Stimulated activated CD4-positive, alpha-beta T cell treated with anti-CD3 and anti-CD28 coated beads, Interleukin-1b, Interleukin-23, amount 100 ng/mL, for 48 hours (primary cell): ENCODE measurements at places on chromosomes 16 and 17.

DNA sequence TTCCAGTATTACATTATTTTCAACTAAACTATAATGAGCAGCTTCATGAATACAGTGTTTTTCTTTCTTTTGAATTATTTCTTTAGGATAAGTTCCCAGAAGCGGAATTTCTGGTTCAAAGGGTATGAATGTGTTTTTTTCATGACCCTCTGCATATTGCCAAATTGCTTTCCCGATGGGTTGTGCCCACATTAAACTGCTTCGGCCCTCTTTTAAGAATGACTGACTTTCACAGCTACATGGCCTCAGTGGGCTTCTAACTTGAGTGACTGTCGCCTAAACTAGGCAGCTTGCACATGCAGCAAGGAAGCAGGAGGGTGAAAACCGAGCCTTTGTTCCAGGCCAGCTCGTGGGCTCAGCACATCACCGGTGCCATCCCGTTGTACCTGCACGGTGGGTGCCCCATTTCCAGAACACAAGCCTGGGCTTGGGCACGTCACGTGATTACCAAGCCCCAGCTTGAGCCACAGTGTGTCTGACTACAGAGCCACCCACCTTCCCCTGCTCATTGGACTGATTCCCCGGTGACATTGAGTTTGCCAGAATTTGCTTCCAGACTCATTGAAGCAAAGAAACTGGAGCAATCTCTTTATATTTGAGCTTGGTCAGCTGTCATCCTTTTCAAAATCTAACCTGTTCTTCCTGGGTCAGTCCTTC, 112.8 kb downstream of the CLEC16A start:
- DNase-seq: no peak

- DNase-seq: no peak
Observed at GRCh38 chr17:56598466-56598865, 5.0 kb downstream of the NOG start.

DNA sequence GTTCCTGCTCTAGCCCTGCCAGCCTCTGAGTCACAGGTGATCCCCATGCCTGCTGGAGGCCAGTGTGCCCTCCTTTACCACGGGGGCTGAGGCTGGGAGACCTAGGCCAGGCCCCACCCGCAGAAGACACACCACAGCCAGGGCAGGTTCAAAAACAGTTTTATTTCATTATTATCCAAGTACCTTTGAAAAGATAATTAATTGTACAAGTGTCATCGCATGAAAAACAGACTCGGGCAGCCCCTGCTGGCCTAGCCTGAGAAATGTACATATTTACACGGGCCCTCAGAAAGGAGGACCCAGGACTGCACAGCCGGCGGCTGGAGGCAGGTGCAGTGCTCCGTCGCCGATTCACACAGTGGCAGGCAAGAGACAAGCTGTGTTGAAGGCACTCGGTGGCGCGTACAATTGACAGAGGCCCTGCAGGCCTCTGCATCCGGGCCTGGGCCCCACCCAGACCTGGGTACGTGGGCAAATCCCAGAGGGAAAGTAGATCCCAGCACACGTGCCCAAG, 4.4 kb downstream of the PDIA2 start:
- DNase-seq: no peak

- DNase-seq: no peak
Observed at GRCh38 chr17:3256575-3256974, 41.6 kb downstream of the OR3A1 start.

GRCh38 chr16:27428026-27428785, 26.2 kb downstream of the IL21R start:
- DNase-seq: no peak

GRCh38 chr16:29231244-29231643, 175.3 kb downstream of the NPIPB11 start:
- no peak for DNase-seq

GRCh38 chr16:64109241-64109640, 1012.6 kb downstream of the CDH11 start:
- DNase-seq: no peak

DNA sequence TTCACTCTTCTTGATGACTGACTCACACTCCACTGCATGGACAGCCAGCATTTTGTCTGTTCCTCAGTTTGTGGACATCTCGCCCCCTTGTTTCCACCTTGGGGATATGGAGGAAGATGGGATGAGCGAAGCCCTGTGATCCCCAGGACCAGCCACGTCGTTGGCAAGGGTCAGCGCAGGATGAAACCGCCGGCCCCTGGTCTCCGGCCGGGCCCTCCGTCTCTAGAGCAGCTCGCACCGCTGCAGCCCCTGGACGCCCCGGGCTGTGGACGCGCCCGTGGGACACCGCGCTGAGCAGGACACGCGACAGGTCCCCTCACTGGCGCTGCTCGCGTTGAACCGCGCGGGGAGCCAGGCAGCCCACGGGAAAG, 604 bp upstream of the ZC3H18 start:
- DNase-seq: no peak

DNA sequence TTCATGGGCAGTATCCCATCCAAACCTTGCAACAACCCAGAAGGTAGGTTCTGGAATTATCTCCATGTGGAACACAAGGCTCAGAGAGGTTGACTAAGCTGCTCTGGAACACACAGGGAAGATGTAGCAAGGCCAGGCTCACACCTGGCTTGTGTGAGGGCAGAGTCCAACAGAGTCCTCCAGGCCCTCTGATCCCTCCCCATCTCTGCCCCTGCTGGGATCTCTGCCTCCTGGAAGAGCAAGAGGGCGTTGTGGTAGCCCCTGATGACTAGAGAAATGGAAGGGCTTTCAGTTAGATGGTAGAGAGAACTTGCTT, 7.0 kb upstream of the PPP1R1B start:
- DNase-seq: no peak

DNA sequence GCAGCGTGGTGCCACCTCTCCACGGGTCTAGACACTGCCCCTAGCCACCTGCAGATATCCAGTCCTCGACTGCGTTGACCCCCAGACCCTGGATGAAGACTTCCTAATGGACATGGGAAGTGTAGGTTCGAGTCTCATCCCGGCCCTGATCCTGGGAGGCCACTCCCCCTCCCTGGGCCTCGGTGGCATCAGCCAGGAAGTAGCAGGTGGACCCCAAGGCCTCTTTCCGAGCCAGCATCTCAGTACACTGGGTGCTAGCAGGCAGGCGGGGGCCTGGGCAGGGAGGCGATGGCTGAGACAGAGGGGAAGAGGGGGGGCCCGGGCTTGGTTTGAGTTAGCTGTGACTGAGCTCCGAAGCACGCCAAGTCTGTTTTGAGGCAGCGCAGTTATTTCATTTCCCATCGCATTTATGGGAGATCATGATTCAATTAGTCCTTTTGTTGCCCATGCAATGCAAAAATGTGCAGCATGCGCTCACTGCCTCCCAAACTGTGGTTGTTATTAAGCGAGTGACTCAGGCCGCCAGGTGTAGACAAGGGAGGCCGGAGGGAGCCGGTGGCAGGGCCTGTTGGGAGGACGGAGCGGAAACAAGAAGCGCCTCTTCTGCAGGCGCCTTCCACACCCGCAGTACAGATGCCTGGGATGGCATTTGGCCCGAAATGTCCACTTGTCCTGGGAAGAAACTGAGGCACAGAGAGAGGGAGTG, 25.3 kb upstream of the ZNF469 start:
- no peak for DNase-seq

DNA sequence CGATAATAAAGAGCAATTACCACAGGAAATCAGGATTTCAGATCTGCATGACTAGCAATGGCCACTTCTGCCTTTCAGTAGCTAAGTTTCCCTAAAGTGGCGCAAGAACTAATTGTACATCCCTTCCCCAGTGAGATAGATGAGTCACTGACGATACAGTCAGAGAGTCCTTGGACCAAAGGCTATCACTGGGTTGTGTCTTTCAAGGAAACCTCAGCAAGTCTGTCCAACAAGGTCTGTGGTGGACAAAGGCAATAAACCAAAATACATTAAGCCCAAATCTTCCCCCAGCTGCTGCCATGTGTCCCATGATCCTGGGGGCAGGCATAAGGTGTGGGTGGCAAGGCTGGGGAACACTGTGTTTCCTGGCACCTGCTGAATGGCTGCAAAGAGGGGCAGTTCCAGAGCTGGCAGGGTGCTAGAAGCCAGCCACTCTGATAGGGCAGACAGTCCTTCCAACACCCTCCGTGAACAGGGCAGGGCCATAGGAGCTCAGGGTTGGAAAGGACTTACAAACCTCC, 20.5 kb upstream of the MTMR4 start:
- no peak for DNase-seq

DNA sequence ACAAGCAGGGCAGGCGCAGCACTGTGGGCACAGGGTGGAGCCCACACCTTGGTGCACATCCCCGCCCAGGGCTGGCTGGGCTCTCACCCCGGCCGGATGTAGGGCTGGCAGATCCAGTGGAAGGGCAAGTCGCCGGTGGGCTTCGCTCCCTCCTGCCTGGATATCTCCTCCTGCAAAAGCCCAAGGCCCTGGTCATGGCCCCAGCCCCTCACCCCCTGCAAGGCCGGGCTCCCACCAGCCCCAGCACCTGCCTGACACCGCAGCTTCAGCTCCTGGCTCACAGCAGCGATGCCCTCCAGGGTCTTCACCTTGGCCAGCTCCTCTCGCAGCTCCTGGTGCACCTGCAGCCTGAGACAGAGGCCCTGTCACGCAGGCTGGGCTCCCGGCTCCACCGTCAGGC, 5.0 kb downstream of the DUS1L start:
- no peak for DNase-seq

GRCh38 chr16:86747761-86748160, 169.4 kb downstream of the FOXL1 start:
- DNase-seq: no peak

DNA sequence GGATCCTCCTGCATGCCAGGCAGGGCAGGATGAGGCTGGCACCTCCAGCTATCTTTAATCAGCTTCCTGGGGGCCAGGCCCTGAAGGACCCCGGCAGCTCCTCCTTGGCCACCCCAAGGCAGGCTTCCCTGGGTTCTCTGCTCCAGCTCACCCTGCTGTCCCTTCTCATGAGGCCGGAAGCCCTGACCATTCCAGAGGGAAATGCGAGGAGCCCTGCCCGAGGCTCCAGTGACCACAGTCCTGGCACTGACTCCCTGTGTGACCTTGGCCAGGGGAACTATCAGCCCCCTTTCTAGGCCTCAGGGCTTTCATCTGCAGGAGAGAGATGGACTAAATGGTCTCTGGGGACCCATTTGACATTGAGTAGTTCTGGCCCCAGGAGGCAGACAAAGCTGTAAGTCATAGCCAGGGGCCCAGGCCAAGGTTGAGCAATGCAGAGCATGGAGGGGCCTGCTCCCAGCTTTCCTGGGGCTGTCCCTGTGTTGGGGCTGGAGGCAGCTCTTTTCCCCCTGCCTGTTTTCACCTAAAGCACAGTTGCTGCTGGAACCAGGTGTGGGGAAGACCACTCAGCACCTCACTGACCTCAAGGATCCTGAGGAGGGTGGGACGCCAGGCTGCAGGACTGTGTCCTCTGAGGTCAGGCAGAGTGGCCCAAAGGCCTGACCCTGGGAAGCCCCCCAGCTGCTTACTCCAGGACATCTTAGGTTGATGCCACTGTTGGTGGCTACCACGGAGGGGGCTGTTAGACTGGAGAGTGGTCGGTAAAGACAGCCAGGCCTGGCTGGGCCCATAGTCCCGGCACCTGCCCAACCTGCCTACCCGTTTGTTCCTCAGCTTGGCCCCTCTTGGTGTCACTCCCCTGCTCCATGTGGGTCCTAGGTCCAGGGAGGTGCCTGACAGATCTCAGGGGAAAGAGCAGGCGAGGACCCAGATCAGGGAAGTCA, 8.1 kb downstream of the KCNH6 start:
- no peak for DNase-seq

- DNase-seq: no peak
Observed at GRCh38 chr16:83397601-83398291, 410.0 kb upstream of the HSBP1 start.

GRCh38 chr16:67526149-67526791, 2.4 kb upstream of the RIPOR1 start:
- no peak for DNase-seq

GRCh38 chr16:84464116-84464515, 40.3 kb downstream of the MEAK7 start:
- no peak for DNase-seq

DNA sequence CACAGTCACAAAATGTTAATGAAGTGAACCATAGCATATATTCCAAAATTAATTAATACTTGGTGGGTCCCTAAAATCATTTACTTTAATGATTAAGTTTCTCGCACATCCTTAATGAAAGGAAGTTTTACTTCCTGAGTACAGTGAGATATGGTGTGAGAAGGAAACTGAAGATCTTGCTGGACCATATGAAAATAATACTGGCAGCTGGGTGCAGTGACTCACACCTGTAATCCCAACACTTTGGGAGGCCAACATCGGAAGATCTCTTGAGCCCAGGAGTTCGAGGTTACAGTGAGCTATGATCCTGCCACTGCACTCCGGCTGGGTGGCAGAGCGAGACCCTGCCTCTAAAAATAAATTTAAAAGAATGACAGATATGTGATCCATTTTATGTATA, 62.5 kb downstream of the ABCA8 start:
- DNase-seq: no peak

GRCh38 chr17:81978524-81979298, 1.3 kb downstream of the ASPSCR1 start:
- DNase-seq: no peak

- DNase-seq: no peak
Observed at GRCh38 chr17:9473711-9474110, 101.9 kb downstream of the STX8 start.

DNA sequence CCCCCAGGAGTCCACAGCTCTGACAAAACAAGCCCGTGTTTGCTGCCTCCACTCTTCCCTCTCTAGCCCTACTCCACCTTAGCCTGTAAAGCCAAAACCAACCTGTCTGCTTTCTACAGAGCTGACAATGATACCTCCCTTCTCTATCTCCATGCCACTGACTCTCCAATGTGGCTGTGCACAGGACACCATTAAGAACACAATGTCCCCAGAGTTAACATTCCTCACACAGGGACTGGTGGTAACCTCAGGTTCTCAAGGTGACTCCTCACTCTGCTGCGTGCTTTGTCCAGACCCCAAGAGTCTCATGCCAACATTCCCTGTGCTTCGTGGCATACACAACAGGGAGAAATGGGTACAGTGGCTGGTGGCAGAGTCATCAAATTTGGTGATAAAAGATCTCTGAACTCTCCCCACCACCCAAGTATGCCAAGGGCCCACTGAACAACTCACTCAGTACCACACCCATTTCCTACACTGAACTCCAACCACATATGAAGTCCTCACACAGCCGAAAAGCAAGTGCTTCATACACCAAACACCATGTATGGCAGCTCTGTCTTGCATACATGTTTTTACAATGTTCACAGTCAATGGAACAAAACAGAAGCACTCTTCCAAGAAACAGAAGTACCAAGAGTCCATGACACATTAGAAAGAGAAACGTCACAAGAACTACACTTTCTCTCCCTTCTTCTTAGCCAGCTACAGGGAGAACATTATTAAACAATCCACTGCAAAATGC, 21.1 kb downstream of the CSNK2A2 start:
- DNase-seq: no peak

- DNase-seq: no peak
Observed at GRCh38 chr17:8282345-8282744, 6.1 kb upstream of the RANGRF start.

- DNase-seq: no peak
Observed at GRCh38 chr17:59516451-59516850, 49.0 kb upstream of the DHX40 start.
